NCI-H226 (cell line): ENCODE measurements at places on chromosomes 13 and 19.
A peak's percentile ranks its signal among the peaks of the same experiment; 100 is the strongest.

DNA sequence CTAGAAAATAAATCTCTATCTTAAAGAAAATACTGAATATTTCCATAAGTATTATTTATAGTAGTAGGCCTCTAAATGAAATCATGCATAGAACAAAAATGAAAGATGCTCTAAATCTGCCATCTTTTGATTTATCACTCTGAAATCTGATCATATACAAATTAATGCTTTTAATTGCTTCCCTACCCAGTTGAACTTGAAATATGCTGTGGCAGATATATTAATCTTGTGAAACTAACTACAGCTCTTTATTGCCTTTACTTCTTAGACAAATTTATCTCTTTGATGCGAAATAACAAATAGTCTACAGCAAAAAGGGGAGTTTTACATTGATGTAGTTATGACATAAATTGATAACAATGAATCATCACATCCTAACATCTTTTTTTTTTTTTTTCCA lies 510.7 kb upstream of the SLITRK6 start:
- no peak for DNase-seq

DNA sequence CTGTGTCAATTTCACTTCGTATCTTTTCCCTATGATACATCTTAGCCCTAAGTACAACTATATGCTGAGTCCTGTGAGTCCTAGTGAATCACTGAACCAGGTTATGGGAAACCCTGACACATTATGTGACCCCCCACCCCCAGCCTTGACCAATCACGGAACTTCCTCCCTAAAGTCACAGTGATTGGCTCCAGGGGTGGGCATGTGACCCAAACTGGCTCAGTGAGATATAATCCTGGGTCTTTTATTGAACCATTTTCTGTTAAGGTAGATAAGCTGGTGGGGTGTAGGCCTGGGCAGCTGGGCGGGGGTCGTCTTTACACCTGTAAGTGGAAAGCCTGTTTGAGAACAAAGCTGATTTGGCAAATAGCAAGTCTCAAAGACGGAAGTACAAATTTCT lies 19.8 kb upstream of the FBL start:
- no peak for DNase-seq

DNA sequence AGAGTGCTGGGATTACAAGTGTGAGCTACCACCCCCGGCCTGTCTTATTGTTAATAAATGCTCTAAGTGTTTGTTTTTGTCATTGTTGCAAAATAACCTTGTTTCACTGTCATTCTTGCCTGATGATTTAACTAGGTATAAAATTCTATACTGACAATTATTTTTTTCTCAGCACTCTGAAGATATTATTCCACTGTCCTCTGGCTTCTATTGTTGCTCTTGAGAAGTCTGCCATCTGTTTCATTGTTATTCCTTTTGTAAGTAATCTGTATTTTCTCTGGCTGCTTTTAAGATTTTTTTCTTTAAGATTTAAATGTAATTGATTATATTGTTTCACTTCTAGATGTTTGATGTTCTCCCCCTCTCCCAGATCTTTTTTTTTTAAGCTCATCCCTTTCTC lies 17.6 kb downstream of the ZNF420 start:
- DNase-seq: no peak

GRCh38 chr13:29471551-29471950 lies 123.9 kb downstream of the SLC7A1 start:
- DNase-seq: no peak

- no peak for DNase-seq
Observed at GRCh38 chr13:78764665-78765064, 105.7 kb upstream of the OBI1 start.

DNA sequence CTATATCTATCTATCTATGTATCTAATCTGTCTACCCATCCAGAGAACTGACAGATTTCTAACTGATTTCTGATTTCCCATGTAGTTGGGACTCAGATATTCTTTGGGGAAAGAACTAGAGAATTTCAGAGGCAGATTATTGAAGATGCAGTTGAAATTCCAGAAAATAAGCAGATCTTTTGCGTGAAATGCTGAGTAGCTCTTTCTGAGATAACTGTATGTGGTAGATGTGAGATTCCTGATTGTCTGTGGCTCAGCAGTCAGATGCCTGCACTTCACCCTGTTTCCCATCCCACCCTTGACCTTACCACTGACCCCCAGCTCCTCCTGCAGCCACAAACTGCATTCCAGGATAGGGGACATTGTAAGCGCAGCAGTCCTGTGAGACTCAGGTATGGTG lies 61.5 kb downstream of the DGKH start:
- no peak for DNase-seq

- DNase-seq: no peak
Observed at GRCh38 chr19:46728208-46728607, 11.3 kb upstream of the PRKD2 start.

DNA sequence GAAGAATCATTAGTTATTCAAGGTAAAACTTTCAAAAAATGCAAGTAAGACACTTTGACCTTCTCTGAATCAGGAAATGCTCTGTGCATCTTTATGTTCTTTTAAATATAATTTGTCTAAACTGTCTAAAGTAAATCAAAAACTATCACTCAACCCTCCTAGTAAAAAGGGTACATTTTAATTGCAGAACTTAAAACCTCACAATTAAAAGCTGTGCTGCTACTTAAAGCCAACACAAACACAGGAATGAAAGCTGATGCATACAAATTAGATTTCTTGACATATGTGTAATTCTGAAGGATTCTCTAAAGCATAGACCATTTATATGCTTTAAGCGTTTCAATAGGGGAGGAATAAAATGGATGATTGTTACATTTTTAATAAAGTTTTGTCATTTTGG lies 58.3 kb downstream of the DACH1 start:
- DNase-seq: no peak

- DNase-seq: no peak
Observed at GRCh38 chr19:42096255-42096837, 20.4 kb downstream of the ZNF574 start.

- DNase-seq: peak; percentile 80
Observed at GRCh38 chr13:39353988-39354387, 249.0 kb downstream of the LHFPL6 start.

DNA sequence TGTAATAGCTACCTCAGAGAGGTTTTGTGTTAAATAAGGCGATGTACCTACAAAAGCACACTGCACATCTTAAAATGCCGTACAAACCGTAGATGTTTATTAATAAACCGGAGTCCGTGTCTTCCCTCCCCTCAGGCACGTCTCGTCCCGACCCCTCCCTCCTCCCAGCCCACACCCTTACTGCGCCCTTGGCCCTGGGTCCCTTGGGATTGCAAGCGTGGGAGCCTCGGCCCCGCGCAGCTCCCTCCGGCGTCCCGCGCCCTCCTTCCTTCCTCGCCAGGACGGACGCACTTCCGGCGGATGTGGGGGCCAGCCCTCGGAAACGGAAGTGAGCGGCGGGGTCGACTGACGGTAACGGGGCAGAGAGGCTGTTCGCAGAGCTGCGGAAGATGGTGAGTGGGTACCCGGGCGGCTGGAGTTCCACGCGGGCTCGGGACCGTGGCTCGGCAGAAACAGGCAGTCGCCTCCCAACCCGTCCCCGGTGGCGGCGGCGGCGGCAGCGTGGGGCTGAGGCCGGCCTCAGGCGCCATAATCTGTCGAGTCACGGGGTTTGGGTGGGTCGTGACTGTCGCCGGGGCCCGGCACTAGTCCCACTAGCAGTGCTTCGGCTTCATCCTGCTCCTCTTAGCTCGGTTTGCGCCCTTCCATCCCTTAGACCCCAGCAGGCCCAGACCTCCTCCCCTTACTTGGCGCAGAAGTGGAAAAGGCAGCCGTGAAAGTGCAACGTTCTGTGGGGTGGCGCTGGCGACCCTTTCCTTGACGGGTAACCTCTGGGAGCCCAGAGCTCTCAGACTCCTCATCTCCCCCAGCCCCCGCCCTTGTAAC lies at the start of gene POMP:
TSS of gene POMP (plus strand) at position 335 of the 825 bp plus-strand sequence. CDS start at position 390, 55 bp downstream.
- DNase-seq: peak; percentile 78

DNA sequence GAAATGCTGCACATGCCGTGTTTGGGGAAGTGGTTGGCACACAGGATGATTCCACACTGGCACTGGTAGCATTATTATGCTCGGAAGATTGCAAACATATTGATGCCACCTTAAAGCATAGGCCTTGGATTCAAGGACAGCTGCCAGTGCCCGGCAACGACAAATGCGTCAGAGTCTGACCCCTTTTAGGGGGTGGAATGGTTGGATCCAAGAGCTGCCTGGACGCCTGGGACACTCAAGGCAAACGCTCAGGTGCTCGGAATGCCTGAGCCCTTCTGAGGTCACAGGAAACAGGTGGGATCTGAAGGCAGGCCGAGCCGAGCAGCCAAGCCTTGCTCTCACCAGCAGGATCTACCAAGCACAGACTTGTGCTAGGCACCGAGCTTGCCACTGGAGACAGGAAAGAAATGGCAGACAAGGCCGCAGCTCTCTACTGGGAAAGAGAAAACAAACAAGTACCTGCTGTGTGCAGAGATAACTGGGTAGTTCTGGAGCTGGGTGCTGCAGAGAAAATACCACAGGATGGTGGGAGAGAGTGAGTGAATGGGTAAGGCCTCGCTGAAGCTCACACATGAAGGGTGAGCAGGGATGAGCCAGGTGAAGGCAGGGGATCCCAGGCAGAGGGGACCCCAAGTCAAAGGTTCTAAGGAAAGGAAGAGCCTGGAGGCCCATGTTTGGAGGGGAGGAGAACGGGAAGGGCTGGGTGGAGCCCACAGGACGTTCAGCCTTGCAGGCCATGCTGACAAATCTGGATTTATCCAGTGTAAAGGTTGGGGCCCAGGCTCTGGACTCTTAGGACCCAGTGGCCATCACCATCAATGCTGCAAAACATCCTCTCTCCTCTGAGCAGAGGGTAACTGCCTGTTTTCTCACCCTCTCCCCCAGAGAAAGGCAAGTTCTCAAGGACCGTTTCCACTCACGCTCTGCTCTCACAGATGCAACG lies 9.2 kb downstream of the RANBP3 start:
- no peak for DNase-seq

- no peak for DNase-seq
Observed at GRCh38 chr19:3572855-3573161, at the start of gene HMG20B. Gene HMG20B (plus strand): TSS chr19:3572944. CDS start chr19:3573310, 366 bp downstream.

DNA sequence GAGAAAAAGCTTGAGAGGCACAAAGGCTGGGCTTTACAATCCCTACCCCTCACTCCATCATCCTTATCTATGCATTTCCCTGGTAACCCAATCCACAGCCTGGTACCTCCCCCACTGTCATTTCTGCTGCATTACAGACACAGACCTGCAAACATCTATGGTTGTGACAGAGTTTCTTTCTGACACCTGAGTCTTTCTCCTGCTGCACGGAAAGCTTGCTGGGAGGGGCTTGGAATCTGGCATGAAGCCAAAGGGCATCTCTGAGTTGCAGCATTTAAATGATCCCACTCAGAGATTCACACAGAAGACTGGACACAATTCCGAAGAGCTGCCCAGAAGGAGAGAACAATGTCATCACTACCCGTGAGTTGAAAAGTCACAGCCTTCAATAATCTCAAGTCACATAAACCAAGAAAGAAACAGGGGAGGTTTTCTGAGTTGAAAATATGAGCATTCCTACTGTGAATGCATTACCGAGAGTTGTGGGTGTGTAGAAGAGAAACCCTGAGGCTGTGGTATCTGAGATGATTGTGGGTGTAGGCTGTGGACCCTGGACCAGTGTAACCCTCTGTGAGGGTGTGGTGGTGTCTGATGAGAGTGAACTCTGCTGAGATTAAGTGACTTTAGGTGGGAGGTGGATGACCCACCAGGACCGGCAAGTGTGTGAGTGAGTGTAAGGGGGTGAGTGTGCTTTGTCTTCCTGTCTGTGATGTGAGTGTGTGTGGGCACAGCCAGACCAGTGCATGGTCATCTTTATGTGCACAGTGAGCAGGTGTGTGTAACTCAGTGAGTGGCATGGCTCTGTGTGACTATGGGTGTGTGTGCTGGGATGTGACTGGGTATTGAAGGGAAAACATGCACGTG lies at the start of gene LGALS14:
TSS of gene LGALS14 (plus strand) at position 301 of the 864 bp plus-strand sequence. CDS start at position 349, 48 bp downstream.
- no peak for DNase-seq

DNA sequence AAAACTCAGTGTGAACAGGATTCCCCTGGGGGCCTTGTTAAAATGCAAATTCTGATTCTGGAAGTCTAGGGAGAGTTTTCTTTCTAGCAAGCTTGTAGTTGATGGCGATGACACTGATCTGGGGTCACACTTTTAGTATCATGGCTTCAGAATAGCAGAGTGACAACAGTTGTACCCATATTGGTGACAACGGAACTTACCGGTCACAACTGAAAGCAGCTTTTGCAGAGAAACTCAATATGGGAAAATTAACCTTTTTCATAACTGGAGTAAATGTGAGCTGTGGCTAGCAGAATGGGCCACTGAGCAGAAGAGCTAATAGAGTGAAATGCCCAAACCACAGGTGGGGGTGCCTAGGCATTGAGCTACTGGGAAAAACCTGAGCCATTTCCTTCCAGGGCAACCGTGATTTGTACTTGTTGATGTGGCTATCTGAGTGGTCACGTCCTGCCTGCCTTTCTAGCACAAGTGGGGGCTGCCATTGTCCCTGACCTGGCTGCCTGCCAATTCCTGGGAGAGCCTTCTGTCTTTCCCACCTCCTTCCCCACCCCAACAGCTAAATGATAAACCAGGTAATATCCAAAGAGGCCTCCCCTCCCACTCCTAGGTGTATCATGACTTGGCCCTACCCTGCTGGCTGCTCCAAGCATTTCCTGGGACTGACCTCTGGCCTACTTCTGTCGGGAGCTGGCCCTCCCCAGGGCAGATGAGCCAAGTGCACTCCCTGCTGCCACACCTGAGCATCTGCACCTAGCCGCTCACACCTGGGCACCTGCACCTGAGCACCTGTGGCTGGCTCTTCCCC lies 1.7 kb upstream of the SLC10A2 start:
- DNase-seq: no peak

GRCh38 chr13:98451676-98452470 lies 125.0 kb downstream of the STK24 start:
- DNase-seq: no peak

- DNase-seq: no peak
Observed at GRCh38 chr13:94063848-94064247, 415.6 kb downstream of the DCT start.

- DNase-seq: no peak
Observed at GRCh38 chr13:109233293-109233692, 553.1 kb downstream of the IRS2 start.

GRCh38 chr13:113815151-113816058 lies 48.5 kb downstream of the GAS6 start:
- no peak for DNase-seq

DNA sequence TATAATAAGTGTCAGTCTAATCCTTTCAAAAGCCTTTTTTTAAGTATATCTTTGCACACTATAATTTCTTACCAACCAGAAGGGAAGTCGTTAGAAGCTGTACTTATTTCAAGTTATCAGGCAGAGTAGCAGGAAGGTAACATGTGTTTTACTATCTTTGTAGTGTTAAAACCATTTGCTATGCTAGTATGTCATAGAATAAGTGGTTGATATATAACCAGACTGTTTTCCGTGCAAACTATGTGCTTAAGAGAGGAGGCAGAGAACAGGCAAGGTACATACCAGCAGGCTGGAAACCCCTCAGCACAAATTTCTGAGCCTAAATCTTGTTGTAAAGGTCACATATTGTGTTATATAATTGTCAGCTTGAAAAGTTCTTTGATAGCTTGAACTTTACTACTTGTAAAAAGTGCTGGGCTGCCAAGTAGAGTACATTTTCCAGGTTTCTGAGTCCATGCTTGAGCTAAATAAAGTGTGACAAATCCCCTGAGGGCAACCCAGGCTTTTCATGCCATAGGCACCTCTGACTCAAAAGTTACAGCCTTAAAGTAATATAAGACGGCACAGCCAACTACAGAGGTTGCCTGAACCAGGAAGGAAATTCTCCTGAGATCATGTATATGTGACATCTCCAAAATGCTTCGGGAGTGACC lies 1297.4 kb downstream of the PCDH9 start:
- peak; percentile 25 for DNase-seq

- peak; percentile 53 for DNase-seq
Observed at GRCh38 chr19:54188215-54188871, 1.0 kb downstream of the MBOAT7 start.
